ENCODE measurements at places on chromosomes 5 and 9.

GRCh38 chr5:6468104-6468503 is 19.4 kb downstream of the UBE2QL1 start:
- DNase-seq, result no peak

GRCh38 chr9:37989701-37990100 is 79.3 kb downstream of the SHB start:
- DNase-seq, result no peak

- no peak for DNase-seq
These were observed 141.2 kb downstream of the PRDM9 start for GRCh38 chr5:23648656-23649055.

- peak; percentile 54 for DNase-seq
These were observed 35.9 kb downstream of the TGFBR1 start for GRCh38 chr9:99140685-99141314.

DNA sequence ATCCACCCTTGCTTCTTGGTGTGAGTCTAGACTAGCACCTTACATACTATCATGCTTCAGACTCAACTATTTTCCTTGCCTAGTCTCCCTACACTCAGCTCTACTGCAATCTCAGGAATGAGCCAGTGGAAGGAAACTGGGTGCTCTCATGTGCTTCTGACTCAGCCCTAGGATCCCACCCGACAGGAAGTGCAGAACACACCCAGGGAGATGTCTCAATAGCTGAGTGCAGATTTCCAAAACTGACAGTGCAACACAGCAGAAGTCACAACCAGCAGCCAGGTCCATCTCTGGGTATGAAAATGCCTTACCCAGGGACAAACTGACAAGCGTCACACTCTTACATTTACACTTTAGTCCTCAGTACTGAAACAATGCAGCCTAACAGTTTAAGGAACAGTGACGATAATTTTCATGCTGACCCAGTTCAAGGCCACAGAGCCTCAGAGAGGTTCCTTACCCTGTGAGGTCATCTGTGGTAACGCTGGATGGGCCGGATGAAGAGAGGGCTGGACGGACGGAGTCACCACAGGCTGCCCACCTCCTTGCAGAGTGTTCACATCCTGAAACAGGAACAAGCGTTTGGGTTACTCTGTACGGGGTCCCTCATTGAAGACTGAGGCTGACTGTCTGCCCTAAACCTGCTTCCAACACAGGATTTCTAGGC is 33.0 kb downstream of the FKBP15 start:
- DNase-seq, result peak; percentile 50

DNA sequence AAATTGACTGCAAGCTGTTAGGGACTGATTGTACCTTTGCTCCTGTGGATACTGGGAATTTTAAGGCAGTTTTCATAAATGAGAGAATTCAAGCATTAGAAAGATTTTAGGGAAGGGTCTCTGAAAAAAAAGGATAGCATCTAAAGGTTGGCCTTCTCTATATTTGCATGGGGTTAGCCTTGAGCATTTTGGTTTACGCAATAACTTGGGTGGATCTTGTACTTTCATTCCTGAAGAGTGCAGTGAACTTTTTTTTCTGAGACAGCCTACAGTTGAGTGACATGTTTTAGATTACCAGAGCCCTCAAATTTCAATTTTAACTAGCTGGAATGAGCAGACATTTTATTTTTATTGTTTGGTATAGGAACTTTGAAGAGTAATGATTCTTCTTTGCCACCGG is 91.6 kb upstream of the NR3C1 start:
- DNase-seq, result no peak

DNA sequence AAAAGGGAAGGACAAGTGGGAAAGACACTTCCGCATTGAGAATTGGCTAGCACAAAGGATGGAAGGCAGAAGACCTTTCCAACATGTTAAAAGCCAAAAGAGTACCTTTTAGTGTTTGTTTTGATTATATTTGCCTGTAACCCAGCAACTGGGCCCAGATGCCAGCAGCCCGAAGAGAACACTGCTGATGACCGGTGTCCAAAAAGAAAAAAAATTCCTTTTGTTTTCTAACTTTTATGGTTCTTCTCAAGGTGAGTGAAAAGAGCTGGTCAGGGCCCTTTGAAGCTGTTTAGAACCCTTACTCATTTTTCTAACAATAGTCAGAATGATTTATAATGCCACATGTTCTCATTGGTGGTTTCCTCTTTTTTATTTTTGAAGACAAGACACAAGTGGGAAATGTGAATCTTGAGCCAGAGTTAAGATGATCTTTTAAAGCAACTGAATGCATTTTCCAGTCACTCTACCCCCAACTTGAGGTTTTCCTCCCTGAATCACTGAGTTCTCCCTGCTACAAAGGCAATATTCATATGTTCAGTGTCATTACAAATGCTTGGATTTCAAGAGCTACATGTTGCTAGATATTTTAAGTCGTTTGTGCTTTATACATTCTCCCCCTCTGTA is 32.3 kb upstream of the ZNF462 start:
- no peak for DNase-seq
